Anterior cingulate cortex (tissue), 58 donors: ENCODE measurements at places on chromosomes 12 and 14.

DNA sequence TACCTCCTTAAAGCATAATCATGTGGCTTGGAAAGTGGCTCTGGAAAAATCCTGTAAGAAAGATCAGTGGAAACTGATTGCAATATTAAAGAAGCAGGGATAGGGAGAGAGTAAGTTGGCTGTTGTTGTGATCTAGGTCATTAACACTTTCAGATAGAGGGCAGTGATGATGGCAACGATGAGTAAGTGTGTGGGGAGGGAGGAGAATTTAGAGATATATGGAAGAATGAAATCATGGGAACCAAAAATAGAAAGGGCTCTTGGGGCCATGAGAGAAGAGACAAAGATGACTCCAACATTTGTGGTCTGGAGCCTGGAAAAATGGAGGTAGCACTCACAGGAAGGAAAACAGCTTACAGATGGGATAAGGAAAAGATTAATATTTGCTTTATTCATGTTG, 23.3 kb downstream of the SNRPF start:
- DNase-seq = no peak

- no peak for DNase-seq
Measured at GRCh38 chr14:71967704-71968103, 35.5 kb downstream of the RGS6 start.

DNA sequence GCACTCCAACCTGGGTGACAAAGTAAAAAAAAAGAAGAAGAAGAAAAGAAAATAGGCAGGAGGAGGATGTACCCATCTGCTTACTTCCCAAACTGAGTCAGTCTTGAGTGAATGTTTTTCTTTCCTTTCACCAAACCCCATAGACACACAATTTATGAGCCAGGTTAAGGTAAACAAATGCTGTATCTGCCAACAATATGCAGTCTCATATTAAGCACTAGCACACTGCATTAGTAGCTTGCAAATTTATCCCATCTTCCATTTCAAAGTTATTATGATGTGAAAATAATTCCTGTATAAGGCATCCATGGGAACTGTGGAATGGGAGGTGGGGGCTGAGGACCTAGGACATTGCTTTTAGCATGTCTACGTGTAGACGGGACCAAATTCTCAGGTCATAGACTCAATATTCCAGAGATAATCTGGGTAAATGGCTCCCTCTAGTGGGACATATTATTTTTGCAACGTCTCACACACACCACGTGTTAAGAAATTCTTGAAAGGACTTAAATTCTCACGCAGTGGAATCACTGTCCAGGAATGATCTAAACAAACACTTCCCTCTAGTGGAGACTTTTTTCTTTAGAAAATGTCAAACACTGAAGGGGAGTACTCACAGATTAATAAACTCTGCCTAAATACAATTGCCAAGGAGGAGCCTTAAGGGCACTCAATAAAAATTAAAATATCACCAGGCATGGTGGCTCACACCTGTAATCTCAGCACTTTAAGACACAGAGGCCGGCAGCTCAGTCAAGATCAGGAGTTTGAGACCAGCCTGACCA, 17.1 kb upstream of the OR10P1 start:
- peak; percentile 25 for DNase-seq

DNA sequence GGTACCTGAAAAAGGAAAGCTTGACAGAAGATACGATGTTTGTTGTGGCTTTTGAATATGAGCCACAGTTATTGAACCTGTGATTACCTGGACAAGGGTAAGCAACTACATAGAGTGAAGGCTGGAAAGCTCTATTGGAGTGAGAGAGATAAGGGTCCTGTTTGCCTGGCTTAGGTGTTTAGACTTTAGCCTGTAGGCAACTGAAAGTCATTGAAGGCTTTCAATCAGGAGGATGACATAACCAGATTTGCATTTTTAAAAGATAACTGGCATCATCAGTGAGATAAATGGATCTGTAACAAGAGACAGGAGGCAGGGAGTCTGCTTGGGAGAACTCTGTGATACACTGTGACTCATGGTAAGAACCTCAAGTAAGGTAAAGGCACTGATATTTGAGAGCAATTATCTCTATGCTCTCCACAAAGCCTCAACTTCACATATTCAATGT, 128.9 kb upstream of the SOX5 start:
- DNase-seq = no peak

- DNase-seq = no peak
Measured at GRCh38 chr12:91140026-91140931, 29.0 kb upstream of the LUM start.

GRCh38 chr12:19121449-19122018, 8.0 kb upstream of the PLEKHA5 start:
- DNase-seq = no peak

- DNase-seq = no peak
Measured at GRCh38 chr12:13816394-13816793, 165.0 kb downstream of the GRIN2B start.

GRCh38 chr14:91303091-91303923, 58.8 kb upstream of the GPR68 start:
- DNase-seq = no peak

GRCh38 chr12:57107456-57108155, 3.6 kb downstream of the STAT6 start:
- no peak for DNase-seq

GRCh38 chr12:3520711-3521110, 29.7 kb downstream of the PRMT8 start:
- no peak for DNase-seq

- DNase-seq = no peak
Measured at GRCh38 chr12:42609605-42610004, 20.1 kb upstream of the PRICKLE1 start.

- no peak for DNase-seq
Measured at GRCh38 chr12:50655374-50655921, 108.5 kb upstream of the ATF1 start.

GRCh38 chr12:51391283-51392123, at the start of gene GALNT6:
GALNT6 (minus strand) TSS chr12:51391406; CDS start chr12:51379781, 11,625 bp downstream.
- DNase-seq = no peak

DNA sequence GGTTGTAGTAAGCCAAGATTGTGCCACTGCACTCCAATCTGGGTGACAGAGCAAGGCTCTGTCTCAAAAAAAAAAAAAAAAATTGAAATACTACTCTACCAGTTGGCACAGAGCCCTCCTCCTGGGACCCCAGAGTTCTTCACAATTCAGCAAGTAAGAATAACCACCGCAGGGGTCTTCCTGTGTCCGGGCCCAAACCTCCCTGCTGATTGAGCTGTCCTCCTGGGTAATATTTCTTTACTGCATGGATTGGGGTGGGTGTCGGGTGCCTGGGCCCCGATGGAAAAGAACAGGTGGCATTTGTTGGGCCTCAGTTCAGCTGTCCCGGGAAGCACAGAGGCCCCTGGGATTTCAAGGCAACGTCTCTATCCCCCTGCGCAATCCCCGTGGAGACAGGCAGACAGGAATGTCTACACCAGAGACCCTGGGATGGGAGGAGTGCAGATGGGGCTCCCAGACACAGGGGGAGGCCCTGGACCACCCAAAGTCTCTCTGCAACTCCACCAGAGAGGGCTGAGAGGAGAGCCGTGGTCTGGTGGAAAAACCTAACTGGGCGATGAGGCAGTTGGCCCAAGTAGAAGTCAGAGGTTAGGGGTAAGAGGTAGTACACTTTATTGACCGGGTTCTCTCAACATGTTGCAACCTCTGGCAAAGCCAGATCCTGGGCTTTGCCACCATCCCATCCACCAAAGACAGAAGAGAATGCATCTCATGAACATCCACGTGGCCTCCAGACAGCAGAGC, 32.7 kb upstream of the VPS37B start:
- DNase-seq = no peak

DNA sequence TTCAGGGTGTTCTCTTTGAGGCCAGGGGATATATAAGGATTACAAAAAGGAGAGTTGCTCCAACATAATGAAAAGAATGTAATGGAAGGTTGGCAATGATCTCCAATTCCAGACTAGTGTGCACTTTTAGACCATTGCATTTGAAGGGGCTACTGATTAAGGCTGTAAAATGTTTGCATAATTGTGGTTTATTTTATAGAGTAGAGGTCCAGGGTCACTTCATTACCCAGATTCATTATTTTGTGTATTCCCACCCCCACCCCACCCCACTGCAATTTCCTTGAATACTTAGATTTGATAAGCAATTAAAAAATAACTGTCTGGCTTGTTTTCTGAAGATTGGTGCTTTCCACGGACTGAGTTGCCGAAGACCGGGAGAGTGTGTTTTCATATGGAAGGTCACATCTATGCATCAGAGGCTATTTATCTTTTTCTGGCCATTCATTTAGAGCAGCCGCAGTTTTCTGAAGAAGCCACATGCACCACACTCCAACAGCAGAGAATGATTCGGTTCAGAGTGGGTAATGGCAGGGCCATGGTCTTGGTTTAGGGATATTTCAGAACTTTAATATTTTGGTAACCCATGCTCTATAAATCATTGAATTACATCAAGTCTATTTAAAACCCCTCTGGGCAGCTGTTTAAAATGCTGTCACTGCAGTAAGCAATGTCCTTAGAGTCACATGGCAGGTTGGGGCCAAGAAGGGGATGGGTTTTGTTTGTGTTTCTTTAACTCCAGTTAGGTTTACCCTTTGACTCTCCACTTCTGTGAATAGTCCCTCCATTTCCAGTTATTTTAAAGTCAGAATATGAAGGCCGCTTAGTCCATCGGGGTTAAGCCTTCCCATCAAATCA, 94.6 kb downstream of the TMEM30B start:
- DNase-seq = no peak

DNA sequence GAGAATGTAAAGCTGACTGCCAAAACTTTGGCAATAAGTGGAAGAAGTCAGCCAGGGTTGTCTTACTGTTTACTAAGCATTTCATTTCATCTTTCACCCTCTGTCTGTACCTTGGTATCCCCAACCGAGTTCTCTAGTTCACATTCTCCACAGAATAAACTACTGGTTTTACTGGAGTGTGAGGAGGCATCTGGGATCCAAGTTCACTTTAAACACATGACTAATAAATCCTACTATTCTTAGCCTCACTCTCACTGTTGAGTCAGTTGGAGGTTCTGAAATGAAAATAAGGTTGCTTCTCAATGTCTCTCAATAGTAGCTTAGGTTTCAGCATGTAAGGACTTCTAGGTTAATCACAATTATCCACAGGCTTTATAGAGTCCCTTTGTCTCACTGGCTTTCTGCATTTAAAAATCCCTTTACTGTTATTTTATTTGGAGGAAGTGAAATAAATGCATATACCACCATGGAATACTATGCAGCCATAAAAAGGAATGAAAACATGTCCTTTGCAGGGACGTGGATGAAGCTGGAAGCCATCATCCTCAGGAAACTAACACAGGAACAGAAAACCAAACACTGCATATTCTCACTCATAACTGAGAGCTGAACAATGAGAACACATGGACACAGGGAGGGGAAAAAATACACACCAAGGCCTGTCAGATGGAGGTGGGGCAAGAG, 95.8 kb downstream of the EPS8 start:
- no peak for DNase-seq

- no peak for DNase-seq
Measured at GRCh38 chr14:93395231-93395630, 35.5 kb upstream of the UNC79 start.

GRCh38 chr12:5685935-5686334, 254.0 kb downstream of the NTF3 start:
- no peak for DNase-seq

DNA sequence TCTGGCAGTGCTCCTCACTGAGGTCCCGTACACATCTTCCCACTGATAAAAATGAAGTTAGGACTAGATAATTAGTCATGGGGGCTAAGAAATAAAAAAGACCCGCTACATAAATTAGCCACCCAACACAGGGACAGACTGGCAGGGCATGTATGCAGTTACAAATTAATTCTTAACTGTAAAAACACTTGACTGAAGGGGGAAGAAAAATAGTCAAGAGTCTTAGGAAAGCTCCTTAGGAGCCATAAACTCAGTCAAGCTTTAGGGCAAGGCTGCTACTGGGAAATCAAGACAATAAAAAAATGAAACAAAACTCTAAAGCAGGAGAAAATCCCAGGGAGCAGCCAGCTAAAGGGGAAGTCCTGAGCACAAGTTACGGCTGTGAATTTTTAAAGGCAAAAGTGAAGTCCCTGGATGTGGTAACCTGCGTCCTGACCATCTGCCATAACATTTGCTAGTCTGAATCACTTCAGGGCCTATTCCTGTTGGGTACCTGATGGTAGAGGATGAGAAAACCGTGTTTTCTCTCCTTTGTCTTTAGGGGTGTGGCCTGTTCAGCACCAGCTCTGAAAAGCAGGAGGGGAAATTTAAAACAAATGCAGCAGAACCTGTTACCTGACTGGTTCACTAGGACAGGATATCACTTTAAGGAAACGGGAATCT, 7.5 kb upstream of the NPFF start:
- no peak for DNase-seq

DNA sequence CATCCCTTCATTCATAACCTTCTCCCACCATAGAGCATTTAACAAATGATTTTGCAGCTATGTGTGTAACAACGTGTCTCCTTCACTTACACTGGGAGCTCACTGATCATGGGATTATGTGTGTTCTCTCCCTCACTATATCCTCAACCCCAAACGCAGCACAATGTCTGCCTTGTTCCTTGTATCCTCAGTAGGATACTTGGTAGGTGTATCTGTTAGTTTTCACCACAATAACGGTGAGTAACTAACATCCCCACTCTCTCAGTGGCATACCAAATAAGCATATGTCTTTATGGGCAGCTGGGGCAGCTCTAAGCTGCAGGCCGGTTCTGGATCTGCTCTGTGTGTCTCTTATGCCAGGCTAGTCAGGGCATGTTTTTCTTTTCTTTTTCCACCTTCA, 166.7 kb upstream of the PWP1 start:
- DNase-seq = no peak

DNA sequence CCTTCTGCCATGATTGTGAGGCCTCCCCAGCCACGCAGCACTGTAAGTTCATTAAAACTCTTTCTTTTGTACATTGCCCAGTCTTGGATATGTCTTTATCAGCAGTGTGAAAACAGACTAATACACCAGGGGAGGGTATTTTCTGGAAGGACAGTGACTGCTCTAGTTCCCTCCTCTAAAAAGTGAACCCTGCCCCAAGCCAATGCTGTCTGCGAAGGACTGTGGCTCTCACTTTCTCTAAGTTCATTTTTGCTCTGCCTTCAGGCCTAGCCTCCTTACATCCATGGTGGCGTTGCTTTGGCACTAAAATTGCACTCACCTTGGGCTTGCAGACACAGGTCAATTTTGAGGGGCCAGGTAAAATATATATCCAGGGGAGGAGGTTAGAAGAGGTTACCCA, 323.0 kb downstream of the VRK1 start:
- no peak for DNase-seq

DNA sequence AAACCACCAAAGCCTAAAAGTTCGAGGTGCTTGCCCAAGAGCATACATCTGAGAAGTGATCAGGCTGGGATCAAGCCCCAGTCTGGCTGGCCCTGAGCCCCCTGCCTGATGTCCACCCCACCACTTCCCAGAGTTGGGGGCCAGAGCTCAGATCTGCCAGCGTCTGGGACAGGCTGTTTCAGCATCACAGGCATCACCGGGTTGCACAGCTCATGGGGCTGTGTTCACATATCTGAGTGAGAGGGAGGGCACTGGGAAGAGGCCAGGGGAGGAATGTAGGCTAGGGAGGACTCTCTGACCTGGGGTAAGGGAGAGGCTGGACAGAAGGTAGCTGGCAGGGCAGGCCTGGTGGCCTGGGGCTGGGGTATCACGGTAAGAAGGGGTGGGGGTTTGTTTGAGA, 6.0 kb downstream of the TGM1 start:
- DNase-seq = no peak
